Hypothalamus (tissue), 51 donors: ENCODE measurements at places on chromosomes 2 and 18.

DNA sequence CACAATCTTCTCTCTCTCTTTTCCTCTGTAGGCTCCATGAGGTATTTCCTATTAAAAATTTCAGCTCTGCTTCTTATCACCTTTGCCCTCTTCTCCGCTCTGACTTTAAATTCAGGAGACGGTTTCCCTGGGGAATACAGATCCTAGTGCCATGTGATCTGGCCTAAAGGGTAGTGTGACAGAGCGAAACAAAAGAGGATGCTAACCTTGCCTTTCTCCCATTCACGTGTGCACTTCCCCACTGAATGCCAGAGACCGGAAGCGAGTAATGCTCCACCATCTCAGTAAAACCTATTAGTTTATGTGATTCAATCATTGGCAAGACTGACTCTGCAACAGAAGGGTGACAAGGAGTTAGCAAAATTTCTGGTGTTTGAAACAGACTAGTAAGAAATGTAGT is 358.3 kb downstream of the ZNF521 start:
- no peak for DNase-seq

GRCh38 chr2:165193178-165193777 is 10.6 kb downstream of the SCN3A start:
- DNase-seq: no peak

- no peak for DNase-seq
Observed at GRCh38 chr2:1256632-1257324, 156.5 kb upstream of the TPO start.

GRCh38 chr2:37604716-37605115 is 66.7 kb downstream of the CDC42EP3 start:
- DNase-seq: no peak

DNA sequence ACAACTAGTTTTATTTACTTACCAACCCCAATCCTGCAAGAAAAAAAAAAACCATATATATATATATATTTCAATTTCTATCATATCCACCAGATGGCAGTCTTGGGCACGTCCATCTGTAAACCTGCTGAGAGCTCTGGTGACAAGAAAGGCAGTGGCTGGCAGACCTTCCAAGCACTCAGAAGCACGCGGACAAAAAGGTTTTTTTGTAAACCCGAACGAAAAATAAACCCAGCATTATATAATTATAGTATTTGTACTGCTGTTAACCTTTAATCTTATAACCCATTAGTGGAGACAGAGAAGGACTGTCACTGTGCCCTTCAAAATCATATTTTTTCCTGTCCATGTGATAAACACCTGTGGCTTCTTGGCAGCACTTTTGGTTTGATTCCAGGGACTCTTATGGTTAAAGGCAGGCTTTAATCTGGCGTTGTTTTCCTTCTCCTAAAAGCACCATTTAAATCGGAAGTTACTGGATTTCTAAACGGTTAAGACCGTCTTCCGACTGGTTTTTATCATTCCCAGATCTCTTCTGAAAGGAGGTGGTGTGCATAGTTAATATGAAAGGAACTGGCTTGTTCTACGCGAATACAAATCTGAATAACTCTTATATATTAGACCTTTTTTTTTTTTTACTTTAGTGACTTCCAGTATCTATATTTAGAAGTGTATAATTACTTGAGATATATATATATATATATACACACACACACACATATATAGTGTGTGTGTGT is 31.0 kb upstream of the SLC3A1 start:
- peak; percentile 2 for DNase-seq

GRCh38 chr18:12008842-12009580 is 27.7 kb downstream of the IMPA2 start:
- DNase-seq: no peak

- DNase-seq: no peak
Observed at GRCh38 chr18:74242438-74243096, 49.2 kb downstream of the CYB5A start.

DNA sequence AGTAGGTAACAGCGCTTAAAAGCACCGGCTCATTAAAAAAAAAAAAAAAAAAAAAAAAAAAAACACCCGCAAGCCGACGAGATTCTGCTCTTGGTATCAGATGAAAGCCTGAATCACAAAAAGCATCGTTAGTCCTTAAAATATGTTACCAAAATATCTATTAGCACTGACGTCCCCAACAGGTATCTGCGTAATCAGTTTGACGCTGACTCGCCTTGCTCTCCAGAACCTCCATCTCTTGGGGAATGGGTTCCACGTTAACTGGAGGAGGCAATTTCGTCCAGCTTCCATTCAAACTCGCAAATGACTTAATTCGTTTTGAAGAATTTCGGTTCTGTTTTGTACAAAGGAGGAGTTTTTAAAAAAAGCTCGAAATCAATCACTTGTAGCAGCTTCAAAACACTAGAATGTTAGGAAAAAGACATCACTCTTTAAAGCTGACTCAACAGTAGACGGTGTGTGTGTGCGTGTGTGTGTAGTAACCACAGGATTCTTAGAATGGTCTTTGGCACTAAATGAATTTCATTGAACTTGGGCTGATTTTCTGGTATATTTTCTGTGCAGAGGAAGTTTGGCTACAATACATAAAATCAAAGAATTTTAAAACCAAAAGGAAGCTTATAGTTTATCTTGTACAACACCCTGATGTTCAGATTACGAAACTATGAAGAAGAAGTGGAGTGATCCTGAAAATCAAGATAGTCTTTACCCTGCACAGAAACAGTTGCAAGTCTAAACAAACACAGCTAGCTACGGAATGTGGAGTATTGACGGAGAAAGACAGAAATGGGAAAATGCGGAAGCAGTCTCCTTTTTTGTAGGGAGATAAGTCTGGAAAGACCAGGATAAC is 1.1 kb upstream of the PGAP1 start:
- DNase-seq: peak; percentile 9

DNA sequence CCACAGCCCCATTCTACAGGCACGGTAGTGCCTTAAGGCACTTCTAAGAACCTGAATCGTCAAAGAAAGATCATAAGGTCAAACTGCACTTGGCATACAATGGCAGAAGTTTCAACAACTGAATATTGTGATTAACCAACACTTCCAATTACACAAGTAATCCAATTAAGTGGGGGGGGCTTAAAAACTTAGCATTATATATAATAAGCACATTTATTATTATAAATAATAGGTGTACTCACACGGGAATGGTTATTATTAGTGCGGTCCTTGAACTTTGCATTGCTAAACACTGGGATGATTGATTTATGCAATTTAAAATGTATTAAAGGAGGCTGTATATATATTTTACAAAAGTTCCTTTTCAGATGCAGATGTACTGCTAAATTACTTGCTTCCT is 7.6 kb downstream of the APCDD1 start:
- DNase-seq: no peak

DNA sequence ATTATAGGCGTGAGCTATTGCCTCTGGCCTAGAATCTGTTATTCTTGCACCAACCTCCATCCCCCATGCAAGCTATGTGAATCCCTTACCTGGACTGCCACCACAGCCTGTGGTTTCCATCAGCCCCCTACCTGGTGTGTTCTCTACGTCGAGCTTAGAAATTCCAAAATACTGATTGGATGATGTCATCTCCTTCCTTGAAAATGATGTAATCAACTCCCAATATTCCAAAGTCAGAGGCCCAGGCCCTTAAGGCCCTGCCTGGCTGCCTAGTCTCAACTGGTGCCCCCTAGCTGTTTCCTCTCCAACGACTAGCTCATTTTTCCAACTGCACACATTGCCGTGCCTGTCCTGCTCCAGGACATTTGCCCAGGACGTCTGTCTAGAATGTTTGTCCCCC is 41.3 kb upstream of the GBX2 start:
- DNase-seq: no peak

DNA sequence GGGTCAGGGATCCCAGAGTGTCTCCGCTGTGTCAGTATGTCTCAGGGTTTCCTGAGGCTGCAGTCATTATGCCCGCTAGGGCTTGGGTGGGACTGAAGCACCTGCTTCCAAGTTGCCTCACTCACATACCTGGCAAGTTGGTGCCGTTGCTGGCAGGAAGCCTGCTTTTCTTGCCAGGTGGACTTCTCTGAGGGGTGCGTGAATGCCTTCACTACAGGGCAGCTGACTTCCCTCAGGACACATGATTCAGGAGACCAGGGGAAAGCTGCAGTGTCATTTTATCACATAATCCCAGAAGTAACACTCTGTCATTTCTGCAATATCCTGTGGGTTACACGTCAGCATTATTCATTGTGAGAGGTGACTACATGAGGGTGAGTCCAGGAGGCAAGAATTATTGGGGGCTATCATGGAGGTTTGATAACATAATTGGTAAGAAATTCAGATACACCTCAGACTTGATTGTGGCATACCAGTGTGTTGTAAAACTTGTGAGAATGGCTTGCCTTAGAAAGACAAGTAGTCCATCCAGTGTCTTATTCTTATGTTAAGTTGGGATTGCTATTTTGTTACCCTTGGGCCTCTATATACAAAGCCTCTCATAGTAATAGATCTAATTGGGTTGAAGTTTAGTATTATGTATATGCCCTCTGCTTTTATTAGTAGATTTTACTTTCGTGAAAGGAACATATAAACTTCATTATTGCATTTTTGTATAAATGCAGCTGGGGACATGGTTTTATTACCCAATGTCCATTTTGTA is 44.1 kb downstream of the NEDD4L start:
- no peak for DNase-seq

DNA sequence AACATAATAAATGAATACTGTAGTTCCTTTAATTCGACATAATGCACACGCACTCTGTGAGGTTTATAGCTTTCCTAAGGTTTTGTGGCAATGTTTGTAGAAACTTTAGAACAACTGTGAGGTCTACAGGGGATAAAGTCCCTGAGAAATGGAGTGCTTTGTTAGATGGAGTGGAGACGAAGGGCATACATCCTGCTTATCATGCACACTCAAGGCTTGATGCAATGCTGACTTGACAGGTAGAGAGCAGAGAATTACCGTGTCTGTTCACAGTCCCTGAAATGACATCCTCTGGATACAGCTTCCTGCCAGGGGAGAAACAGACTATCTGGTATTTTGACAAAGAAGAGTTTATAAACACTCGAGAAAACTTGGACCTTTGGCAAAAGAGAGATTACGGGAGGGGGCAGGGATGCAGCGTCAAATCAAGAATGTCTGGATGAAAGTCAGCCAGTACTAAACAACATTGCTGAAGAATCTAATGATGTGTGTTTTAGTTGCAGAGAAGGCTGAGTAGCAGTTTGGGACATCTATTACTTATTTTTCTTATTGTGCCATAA is 766.9 kb upstream of the ZEB2 start:
- DNase-seq: no peak

DNA sequence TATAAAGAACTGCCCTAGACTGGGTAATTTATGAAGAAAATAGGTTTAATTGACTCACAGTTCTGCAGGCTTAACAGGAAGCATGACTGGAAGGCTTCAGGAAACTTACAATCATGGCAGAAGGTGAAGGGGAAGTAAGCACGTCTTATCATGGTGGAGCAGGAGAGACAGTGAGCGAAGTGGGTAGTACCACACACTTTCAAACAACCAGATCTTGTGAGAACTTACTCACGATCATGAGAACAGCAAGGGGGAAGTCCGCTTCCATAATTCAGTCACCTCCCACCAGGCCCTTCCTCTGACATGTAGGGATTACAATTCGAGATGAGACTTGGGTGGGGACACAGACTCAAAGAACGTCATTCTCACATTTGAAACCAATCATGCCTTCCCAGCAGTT is 260.1 kb upstream of the FAM98A start:
- no peak for DNase-seq

GRCh38 chr2:110717734-110718133 is 14.6 kb upstream of the ACOXL start:
- no peak for DNase-seq

DNA sequence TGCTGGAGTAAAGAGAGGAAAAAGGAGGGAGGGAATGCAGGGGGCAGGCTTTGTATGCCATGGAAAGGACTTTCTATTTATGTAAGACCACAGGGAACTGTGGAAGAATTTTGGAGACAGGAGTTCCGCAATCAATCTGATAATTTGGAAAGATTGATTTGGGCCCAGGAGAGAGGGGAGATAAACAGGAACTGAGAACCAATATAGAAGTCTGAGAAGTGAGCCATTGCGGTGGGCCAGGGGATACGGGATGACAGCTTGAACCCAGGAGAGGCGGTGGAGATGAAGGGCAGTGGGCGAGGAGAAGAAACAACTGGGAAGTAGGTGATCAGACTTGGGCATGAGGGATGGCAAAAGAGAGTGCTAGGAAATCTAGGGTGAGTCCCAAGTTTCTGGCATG is 23.7 kb downstream of the RASGRP3 start:
- no peak for DNase-seq

DNA sequence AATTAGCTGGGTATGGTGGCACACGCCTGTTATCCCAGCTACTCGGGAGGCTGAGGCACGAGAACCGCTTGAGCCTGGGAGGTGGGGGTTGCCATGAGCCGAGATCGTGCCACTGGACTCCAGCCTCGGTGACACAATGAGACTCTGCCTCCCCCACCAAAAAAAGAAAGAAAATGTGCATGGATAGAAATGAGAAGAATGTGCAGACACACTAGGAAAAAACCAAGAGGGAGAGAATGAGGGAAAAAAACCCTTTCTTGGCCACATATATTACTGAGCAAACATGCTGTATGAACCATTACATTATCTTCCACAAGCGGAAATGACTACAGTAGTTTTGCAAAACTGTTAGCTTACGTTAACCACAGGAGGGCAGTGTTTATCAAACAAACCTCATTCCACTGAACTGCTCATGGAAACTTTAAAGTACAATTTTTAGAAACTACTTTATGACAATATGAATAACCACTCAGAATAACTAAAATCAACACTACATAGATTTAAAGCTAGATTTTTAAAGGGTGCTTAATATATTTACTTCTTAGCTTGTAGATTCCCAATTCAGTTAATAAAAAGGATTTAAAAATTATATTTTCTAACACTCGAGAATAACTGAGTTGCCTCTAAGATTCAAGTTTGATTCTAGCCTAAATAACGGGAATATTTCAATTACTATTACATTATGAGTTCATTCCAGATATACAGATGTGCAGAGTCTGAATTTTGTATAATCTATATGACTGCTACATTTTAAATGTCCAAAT is 26.4 kb downstream of the ASXL2 start:
- DNase-seq: no peak

DNA sequence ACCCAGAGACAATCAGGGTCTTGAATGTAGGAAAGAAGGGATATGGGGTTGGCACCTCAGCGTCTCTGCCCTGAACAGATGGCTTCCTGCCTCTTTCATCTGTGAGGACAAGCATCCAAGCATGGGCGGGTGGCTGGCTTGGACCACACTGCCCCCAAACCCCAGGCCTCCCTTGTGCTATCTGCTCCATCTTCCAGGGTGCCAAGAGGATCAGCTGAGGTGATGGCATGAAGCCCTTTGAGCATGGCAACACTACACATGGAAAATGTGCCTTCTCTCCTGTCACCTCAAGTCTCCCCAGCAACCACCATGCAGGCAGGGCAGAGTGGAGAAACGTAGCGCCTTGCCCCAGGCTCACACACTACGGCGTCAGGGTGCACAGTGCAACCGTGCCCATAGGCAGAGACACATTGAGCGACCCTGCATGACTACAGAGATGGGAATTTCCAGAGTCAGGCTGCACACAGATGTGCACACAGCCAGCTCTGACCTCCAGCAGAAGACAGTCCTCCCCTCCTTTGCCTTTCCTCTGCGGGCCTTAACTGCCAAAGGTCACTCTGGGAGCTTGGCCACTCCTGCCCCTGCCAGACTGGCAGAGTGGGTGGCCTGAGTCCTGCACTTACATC is 1.5 kb downstream of the KCNIP3 start:
- no peak for DNase-seq
